ENCODE measurements at places on chromosomes 16 and 17.

DNA sequence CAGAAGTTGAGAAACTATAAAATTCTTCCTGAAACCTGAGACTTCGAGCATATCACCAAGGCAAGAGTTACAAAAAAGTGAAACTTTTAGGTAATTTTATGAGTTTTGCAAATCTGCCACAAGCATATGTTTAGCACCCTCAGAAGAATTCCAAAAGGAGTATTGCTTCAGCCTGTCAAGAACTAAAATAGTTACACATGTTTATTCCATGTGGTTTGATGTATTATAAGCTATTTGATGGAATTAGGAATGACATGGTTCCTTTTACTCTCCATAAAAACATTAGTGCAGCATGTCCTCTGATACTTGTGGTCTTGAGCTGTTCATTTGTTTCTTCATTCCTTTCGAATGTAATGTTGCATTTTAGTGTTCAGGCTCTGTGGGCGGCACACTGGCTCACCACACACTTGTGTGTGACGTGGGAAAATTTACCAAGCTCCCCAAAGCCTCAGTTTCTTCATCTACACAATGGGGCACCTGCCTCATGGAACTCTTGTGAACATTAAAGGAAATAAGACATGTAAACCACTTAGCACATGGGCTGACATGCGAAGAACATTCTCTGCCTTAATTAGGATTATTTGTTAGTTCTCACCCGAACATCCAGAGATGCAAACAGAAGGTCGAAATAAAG, 204.2 kb upstream of the FOXF1 start:
- no peak for DNase-seq

DNA sequence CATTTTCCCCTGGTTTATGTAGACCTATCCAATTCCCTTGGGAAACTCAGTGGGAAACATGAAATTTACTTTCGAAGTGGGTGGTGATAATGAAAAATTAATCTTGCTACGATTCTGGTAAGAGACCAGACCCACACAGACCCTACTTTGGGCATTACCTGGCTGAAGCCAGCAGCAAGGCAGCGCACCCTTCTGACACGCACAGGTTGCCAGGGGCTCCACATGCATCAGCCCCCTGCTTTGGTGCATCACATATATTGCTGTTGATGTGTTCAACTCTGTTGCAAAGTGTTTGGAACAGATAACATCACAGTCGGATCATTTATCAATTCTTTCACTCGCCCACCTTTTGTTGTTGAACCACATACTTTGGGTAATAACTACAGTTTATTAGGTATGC, 26.6 kb downstream of the SMARCE1 start:
- DNase-seq = no peak

DNA sequence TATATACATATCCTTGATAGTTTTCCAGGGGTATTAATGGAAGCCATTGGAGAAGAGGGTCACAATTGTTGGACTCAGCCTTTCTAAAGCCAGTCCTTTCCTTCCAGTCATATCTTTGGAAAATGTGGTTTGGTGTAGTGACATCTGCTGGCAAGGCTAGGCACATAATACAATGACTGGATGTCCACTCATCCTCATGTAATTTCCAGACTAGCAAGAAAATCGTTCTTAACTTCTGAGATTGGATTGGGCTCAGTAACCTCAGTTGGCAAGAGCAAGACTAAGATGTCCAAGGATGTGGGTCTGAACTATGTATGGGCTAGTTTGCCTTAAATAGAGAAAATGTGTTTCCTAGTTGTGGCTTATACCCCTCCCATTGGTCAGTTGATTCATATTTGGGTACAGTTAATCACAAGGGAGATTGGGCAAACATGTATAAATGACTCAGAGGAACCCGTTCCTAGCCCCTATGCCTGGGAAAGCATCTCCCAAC, 8.7 kb upstream of the KAT7 start:
- peak; percentile 85 for DNase-seq

DNA sequence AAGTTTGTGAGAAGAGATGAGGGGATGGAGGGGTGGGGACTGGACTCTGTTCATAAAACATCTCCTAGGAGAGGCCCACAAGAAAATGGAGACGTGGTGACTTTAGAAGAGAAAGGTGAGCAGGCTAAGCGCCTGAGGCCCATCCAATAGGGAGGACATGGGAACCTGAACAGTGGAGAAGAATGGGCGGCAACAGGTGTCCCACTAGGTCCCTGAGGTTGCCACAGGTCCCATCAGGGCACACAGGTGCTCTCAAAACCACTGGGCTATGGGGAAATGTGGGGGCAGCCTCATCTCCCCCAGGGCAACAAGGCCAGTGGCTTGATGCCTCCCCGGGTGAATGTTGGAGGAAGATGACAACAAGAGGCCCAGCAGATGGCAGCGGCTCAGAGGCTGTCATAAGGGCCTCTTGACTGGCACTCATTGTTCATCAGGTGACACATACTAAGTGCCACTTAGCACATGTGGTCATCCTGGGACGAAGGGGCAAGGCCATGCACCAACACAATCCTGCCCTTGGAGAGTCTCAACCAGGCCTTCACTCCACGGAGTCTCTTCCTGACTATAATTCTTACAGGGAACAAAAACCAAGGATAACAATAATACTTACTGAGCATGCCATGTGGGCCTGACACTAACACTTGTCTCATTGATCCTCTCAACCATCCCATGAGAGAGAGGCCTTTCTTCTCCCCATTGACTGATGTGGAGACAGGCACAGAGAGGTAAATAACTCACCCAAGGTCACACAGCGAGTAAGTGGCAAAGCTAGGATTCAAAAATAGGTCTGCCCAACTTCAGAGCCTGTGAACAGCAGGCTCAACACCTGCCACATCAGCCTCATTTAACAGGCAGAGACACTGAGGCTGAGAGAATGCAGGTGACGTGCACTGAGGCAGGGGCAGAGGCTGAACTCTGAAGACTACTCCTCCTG, 38.0 kb downstream of the CUEDC1 start:
- DNase-seq = peak; percentile 43

DNA sequence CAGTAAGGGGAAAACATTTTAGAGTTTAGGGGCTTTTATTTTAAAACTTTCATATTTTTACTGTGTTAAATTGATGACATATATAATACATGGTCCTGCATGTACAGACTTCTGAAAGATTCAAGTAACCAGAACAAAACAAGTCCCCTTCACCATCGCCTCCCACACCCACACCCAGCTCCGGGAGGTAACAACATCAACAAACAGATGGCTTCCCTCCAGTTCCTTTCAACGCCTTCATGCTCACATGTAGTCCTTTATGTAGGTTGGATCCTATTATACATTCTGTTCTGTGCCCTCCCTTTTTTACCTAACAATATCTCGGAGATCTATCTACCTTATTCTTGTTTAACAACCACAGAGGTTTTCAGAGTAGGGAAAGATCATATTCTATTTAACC, 30.5 kb downstream of the GINS3 start:
- no peak for DNase-seq

GRCh38 chr17:59266745-59267144, 46.4 kb downstream of the GDPD1 start:
- no peak for DNase-seq

GRCh38 chr17:56290802-56291118, 137.5 kb downstream of the ANKFN1 start:
- DNase-seq = no peak

- DNase-seq = no peak
Measured at GRCh38 chr16:83996481-83997252, 28.6 kb downstream of the NECAB2 start.

DNA sequence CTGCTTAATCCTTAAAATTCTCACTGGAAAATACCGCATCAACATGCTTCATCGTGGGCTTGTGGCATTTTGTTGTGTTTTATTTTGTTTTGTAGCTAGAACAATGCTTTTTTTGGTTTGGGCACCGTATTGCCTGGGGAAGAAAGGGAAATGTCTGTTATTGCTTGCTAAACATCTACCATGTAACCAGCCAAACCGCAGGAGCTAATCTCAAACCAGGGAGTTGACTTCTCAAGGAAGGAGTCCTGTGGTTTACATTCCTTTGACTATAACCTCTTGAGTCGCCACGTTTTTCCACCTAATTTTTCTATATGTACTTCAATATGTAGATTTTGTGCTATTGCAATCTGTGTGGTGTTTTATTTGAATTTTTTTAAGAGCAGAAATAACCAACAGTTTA, 593.5 kb upstream of the SOX9 start:
- no peak for DNase-seq

DNA sequence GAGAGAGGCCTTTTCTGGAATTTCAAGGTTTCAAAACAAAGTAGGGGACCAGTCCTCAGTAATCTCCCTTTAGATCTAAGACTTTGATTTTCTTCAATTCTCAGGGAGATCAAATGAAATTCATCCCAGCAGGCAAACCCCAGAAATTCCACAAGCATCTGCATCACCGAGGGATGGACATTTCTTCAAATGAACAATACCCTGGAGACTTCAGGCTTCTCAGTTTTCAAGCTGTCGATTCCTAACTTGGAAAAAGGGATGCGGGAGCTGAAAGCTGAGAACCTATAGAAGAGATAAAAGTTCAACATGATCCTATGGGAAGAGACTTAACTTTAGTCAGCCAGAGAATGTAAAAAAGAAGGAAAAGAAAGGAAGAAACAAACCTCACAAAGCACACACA, 296.9 kb upstream of the CDH5 start:
- no peak for DNase-seq

DNA sequence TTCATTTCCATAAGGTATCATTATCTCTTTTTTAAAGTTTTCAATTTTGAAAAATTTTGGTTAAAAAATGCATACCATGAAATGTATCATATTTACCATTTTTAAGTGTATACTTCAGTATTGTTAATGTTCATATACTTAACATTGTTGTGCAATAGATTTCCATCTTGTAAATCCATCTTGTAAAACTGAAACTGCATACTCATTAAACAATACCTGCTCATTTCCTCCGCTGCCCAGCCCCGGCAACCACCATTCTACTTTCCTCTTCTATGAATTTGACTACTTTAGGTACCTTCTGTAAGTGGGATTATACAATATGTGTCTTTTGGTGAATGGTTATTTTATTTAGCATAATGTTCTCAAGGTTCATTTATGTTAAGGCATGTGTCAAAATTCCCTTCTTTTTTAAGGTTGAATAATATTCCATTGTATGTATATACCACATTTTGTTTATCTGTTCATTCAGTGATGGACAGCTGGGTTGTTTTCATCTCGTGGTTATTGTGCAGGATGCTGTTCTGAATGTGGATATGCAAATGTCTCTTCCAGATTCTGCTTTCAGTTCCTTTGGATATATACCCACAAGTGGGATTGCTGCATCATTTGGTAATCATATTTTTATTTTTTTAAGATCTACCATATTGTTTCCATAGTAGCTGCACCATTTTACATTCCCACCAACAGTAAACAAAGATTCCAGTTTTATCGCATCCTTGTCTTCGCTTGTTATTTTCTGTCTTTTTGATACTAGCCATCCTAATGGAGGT, 6.7 kb downstream of the CCL2 start:
- no peak for DNase-seq

DNA sequence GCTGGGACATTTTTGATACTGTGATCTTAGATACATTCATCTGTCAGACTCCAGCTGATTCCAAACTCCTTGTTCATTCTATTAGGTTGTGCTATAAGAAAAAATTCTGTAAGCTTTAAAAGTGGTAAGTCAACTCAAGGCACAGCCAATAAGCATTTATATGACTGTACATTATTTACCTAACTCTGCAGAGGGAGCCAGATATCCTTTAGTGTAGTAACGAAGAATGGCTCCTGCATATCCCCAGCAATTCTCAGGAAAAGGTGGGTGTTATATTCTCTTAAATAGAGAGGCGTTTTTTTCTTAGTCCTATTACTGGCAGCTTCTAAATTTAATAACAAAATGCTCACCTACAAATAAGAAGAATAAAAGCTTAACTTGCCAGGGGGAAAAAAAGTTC, 374.3 kb upstream of the GOT2 start:
- no peak for DNase-seq
